ENCODE measurements at places on chromosomes 4 and X.

- no peak for DNase-seq
Observed at GRCh38 chr4:19005211-19005610, 983.7 kb upstream of the LCORL start.

DNA sequence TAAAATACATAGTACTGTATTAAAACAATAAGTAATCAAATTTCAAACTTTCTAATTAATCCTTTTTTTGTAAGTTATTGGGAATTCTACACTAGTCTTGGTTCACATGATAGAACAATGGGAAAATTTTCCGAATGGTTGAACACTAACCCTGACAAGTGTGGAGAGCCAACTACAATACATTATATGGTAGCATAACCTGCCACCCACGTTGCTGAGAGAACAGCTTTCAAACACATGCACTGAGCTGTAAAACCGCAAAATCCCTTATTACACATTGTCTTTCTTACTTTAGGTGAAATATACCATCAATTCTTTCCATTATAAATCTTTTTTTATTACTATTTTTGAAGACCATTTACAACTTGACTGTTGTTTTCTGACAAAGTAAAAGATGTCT is 54.7 kb downstream of the ANAPC10 start:
- peak; percentile 75 for DNase-seq

GRCh38 chr4:48499551-48500066 is 9.6 kb downstream of the ZAR1 start:
- DNase-seq: no peak

- no peak for DNase-seq
Observed at GRCh38 chrX:113473418-113473817, 632.8 kb upstream of the AMOT start.

- no peak for DNase-seq
Observed at GRCh38 chrX:119682019-119682989, 10.7 kb downstream of the SEPTIN6 start.

GRCh38 chr4:123661080-123661737 is 264.6 kb downstream of the SPRY1 start:
- no peak for DNase-seq

GRCh38 chr4:23937173-23937572 is 47.3 kb upstream of the PPARGC1A start:
- DNase-seq: no peak

DNA sequence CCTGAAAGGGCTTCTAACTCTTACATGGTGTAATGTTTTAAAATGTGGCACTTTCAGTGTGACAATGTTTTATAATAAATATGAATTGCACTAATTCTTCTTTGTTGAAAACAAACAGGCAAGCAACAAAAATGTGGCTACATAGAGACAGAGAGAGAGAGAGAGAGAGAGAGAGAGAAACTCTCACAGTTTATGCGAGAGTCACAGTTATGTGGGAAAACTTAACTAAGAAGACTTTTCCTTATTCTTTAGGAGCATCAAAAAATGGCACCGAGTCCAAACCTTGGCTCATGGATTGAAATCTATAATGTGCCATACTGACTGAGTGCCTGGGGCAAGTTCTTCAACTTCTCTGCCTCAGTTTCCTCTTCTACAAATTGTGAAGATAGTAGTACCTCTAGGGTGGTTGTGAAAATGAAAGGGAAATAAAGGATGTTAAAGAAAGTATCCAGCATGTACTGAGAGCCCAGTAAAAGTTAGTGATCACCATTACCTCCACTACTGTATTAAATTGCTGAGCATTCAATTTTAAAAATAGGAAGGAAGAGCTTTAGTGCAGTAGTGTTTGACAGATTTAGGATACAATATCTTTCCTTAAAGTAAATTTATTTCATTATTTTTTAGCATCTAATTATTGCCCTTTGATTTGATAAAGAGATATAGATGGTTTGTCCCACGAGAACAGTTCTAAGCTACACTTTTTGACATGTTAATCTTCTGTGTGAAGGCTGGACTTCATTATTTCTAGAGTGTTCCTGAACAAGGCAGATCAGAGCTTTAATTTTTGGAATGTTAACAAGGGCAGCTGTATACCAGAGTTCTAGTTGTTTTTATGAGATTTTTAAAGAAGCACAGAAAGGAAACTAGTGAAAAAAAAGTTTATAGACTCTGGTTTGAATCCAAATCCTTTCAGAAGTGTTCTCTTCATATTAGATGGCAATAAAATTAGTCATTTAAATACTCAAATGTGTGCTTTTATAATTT is 187.5 kb upstream of the ANK2 start:
- DNase-seq: peak; percentile 14

GRCh38 chr4:130395871-130396270 is 1299.9 kb downstream of the C4orf33 start:
- DNase-seq: no peak

GRCh38 chr4:16226816-16227461 is 668 bp upstream of the TAPT1 start:
- DNase-seq: peak; percentile 75

GRCh38 chr4:72302981-72303704 is 265.9 kb downstream of the ADAMTS3 start:
- DNase-seq: peak; percentile 73

Data from neural progenitor cell (in vitro differentiated cells).